ENCODE measurements at places on chromosomes 6 and 20.

GRCh38 chr20:39395478-39396291, 433.5 kb downstream of the DHX35 start:
- no peak for DNase-seq

DNA sequence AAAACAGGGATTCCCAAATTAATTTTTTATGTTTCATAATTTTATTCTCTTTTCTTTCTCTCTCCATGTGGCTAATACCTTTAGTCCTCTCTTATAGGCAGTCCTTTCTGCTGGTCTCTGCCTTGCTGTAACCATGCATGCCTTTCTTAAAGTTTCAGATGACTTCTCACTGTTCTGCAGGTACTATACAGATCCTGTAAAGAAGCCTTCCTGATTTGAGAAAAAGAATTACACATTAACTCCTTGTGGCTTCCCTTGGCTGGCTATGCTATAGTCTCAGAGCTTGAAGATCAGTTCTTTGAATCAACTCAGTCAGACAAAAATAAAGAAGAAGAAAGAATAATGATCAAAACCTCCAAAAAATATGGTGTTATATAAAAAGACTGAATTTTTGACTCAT, 7.3 kb upstream of the GPR63 start:
- no peak for DNase-seq

DNA sequence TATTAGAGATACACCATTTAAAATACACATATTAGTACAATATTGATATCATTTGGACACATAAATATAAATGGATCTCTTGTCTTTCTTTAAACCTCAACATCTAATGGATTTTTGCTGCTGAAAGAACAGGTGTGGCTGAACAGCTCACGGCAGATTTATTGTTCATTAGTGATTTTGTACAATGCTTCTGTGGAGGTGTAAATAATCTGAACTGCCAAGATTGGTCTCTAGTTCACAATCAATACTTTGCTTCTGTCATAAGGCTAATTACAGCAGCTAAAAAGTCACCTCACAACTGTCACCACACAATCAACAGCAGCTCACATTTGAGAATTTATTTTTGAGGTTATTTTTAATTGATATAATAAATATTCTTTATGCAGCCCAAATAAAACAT, 162.0 kb upstream of the SIM1 start:
- DNase-seq: no peak

- no peak for DNase-seq
Observed at GRCh38 chr6:93940381-93940780, 521.0 kb upstream of the EPHA7 start.

- no peak for DNase-seq
Observed at GRCh38 chr6:163738304-163738703, 323.8 kb downstream of the QKI start.

DNA sequence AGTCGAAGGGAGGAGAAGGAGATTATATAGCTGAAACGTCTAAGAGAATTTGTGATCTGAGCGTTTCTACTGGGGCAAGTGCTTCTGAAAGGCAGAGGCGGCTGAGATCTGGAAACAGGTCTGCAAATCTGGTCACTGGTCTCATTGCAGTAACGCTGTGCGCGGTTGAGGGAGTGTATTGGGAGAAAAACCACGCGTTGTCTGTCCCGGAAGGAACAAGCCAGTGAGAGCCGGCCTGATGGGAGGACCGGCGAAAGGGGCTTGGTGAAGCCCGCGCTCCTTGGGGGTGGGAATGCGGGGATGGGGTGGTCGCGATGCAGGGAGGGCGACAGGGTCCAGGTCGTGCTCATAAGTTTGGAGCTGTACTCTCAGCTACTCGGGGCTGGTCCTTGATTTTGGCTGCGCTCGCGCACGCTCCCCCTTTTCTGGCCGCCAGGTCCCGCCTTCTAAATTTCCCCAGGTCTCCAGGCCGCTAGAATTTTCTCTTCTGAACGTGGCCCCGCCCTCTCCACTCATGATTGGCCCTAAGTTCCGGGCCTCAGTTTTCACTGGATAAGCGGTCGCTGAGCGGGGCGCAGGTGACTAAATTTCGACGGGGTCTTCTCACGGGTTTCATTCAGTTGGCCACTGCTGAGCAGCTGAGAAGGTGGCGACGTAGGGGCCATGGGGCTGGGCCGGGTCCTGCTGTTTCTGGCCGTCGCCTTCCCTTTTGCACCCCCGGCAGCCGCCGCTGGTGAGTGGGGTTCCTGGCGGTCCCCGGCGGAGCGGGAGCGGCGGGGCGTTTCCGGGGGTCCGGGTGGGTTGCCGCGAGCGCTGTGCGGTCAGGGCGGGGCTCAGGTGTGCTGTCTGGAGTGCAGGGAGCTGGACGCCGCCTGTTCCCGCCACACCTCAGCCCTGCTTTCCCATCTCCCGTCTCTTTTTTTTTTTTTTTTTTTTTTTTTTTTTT, at the start of gene MICB:
TSS of gene MICB (plus strand) at position 615 of the 946 bp plus-strand sequence. CDS start at position 664, 49 bp downstream.
- DNase-seq: peak; percentile 42

DNA sequence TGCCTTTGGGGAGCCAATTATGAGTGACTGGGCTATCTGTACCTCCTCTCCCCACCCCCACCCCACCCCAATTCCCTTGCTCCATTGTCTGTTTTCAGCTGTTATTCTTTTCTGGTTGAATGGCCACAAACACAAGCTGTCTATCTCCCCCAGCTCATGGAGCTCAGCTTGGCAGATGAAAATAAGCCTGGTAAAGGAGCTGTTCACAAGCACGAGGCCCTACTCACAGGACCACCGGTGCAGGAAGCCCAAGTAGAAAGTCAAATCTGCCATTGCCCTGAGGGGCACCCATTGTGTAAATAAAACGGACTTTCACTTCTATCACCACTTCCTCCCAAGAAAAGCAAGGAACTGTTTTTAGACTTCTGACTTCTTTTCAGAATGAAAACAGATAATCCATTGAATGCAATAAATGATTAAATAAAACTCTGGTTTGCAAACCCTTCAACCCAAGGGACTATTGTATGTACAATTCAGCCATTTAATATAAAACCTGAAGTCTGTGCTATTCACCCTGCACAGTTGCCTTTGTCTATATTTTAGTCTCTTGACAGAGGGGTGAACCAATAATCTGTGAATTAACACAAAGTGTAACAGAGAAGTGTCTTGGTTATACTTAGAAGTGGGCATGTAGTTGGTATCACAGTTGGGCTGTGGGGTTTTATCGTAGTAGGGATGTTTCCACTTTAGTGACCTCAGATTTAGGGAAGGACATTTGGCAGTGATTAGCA, 27.7 kb downstream of the RIPOR2 start:
- DNase-seq: no peak
